ENCODE measurements at places on chromosomes 5 and 9.
A peak's percentile ranks its signal among the peaks of the same experiment; 100 is the strongest.

DNA sequence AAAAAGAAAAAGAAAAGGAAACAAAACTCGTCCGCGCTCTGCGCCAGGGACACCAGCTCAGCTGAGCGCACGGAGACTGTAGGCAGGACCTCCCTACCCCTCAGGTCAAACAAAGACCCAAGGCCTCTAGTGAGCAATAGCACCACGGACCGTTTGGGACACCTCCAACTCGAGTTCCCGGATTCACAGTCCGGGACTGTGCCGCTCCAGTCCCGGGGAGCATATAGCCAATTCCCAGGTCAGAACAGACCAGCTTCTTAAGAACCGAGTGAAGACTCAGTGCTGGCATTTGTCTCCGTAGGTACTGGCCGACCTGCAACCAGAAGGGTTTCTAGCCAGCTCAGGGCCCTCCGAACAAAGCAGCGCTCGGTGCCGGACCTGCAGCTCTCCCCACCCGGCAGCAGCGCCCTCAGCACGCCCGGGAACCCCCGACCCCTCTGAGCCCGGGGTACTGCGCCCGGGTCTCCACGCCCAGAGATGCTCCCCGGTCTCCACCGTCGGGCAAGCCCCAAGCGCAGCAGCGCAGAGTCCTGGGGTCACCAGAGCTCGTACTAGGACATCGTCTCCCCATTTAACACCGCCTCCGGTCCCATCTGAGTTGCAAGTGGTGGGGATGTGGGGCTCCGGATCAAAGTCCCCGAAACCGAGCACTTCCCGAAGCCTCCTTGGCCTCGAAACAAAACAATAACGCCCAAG lies 591 bp downstream of the ABCA1 start:
- DNase-seq, result peak; percentile 43

- no peak for DNase-seq
Measured at GRCh38 chr5:122062205-122062604, 15.9 kb downstream of the LOX start.

GRCh38 chr5:7878381-7878873 lies 9.5 kb downstream of the MTRR start:
- DNase-seq, result peak; percentile 26

DNA sequence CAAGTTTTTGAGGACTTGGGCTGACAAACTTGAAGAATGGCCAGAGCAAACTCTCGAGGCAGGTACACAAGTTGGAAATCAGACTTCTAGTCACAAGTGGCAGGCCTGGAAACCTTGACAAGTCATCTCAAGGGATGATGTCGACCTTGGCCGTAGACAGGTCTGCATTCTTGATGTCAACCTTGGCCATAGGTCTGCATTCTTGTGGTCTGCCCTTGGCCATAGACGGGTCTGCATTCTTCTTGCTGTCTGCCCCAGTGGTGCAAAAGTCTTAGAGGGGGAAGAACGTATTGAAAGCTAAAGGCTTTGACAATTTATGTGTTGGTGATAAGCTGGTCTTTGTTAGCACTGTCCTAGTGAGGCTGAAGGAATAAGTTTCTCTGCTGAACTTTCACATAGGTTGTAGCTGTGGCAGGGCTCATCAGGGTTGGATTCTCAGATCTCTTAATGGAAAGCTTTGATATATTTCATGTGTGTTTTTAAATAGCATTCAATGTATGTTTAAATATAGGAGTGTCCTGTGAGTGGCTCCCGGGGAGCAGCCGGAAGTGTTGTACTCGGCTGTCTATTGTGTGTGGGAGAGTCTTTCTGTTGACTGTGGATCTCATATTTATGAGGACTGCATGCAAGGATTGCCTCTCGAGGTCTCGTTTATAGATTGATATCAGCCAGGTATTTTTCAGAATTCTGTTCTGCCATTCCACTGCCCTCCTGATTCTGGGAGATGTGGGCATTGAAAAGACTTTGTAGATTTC lies 27.0 kb downstream of the SUB1 start:
- DNase-seq, result no peak

- DNase-seq, result no peak
Measured at GRCh38 chr5:88659529-88660263, 223.3 kb downstream of the MEF2C start.

- DNase-seq, result peak; percentile 57
Measured at GRCh38 chr5:13250464-13251291, 693.8 kb downstream of the DNAH5 start.

DNA sequence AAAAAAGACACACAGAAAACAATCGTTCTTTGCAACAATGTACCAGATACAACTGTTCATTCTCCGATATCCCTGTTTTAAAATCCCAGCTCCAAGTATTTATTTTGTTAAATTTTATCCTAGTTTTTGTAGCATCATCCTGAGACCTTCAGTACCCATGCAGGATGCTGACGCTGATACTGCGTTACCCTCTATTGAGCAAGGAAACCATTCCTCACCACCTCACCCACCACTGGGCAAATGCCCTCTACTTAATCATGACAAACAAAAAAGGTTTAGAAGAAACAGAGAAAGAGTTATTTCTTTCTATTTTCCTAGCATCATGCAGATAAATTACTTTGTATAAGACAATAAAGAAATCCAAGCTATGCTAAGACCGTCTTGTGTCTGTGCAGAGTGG lies 136.1 kb upstream of the PCA3 start:
- DNase-seq, result no peak

DNA sequence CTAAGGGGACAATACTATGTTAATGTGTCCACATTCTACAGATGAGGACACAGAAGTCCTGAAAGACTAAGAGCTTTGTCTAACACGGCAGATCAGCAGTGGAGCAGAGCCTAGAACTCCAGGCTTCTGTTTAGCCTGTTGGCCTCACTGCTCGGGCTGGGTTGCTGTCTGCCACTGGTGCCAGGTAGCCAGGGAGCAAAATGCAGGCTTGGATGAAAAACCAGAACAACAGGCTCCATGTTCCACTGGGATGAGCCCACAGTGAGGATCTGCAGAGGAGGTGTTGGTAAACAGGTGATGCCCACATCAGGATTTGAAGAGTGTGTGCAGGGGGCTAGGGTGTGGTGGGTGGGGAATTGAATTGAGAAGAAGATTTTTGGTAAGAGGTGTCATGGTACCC lies 114.0 kb upstream of the TBC1D2 start:
- no peak for DNase-seq

- no peak for DNase-seq
Measured at GRCh38 chr5:69492391-69492922, at the start of gene OCLN. OCLN (plus strand) TSS chr5:69492790; CDS start chr5:69504245, 11,455 bp downstream.

DNA sequence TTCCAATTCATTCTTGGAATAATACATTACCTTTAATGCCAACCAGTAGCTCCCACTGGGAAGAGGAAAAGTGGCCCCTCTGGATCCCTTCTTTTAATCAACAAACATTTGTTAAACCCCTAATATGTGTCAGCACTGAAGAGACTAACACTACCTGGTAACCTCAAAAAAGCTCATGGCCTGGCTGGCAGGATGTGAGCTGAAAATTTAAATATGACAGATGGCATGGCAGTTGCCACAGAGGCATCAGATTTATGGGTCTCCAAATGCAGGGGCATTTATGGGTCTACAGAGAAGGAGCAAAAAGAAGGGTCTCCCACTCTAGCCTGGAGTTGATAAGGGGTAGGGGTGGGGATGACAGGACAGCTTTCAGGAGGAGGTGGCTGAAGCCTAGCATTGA lies 12.5 kb downstream of the DNAH5 start:
- DNase-seq, result no peak

- DNase-seq, result no peak
Measured at GRCh38 chr9:129612815-129613519, 7.9 kb downstream of the C9orf50 start.

- peak; percentile 96 for DNase-seq
Measured at GRCh38 chr5:39138892-39139291, 64.7 kb upstream of the RICTOR start.

- peak; percentile 32 for DNase-seq
Measured at GRCh38 chr5:69295088-69295754, 37.4 kb downstream of the CCDC125 start.

- no peak for DNase-seq
Measured at GRCh38 chr9:91643481-91644077, 219.9 kb upstream of the NFIL3 start.

DNA sequence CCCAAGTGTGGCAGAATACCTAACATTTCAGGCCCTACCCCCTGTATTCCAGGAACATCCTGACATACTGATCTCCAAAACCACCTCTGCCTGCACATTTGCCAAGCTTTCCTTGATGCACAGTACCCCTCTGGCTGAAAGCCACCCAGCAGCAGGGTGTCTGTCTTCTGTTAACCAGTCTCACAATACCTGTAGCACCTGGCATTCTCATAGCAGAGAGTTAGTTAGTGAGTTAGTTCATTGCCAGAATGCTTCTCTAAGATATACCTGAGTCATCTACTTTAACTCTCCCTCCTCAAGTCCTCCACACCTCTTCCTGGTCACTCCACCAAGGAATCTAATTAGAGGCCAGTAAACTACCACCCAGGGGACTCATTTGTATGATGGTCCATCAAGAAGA lies 46.1 kb upstream of the IL7R start:
- no peak for DNase-seq

DNA sequence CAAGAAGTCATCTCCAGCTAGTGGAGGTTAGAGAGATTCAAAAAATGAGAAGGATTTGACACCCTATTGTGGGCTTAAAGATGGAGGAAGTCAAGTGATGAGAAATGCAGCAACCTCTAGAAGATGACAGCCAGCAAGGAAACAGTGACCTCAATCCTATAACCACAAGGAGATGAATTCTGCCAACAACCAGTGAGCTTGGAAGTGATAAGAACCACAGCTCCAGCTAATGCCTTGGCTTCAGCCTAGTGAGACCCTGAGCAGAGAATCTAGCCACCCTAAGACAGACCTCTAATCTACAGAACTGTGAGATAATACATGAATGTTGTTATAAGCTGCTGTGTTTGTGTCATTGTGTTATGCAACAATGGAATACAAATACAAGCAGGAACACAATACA lies 262.4 kb downstream of the GRIA1 start:
- DNase-seq, result no peak
